ENCODE measurements at places on chromosomes 4 and X. TPM values are rescaled to one million over a fixed set of nuclear protein-coding genes. Genes with fewer than 3 reads are reported as not detected.

DNA sequence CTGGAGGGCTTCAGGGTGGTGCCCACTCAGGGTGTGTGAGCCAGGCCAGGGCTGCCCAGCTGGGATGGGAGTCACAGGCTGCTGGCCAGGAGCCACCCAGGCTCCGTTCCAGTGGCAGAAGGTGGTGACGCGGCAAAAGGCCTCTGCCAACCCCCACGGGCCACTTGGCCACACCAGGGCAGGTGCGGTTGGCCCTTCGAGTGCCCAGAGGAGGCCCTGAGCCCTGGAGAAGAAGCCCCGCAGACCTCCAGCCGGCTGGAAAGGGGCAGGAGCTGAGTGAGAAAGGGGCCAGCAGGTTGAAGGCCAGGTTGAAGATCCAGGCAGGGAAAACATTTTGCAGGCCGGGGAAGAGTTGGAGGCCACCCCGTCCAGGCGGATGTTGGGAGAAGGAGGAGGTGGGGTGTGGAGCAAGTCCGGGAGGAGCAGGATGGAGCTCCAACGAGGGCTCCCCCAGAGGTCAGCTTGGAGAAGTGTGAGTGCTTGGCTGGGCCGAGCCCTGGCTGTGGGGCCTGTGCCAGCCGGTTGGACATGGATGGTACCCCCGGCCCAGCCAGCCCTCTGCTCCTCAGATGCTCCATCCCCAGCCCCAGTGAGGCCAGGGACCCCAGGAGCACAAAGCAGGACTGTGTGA, 2.8 kb upstream of the CPLX1 start:
- peaks cover 6% of the 10 kb centered on the region for H3K4me1 ChIP-seq
- peak; percentile 62 for DNase-seq
- H3K27ac ChIP-seq = no peak overlapping the region
- H3K4me3 ChIP-seq = no peak overlapping the region
- H3K27me3 ChIP-seq = peaks cover 60% of the 10 kb centered on the region

Gene MED12
- total RNA-seq = 48.5 TPM

Gene SMPX
- not detected for total RNA-seq

Gene LINC00632
- total RNA-seq = 221 TPM

DNA sequence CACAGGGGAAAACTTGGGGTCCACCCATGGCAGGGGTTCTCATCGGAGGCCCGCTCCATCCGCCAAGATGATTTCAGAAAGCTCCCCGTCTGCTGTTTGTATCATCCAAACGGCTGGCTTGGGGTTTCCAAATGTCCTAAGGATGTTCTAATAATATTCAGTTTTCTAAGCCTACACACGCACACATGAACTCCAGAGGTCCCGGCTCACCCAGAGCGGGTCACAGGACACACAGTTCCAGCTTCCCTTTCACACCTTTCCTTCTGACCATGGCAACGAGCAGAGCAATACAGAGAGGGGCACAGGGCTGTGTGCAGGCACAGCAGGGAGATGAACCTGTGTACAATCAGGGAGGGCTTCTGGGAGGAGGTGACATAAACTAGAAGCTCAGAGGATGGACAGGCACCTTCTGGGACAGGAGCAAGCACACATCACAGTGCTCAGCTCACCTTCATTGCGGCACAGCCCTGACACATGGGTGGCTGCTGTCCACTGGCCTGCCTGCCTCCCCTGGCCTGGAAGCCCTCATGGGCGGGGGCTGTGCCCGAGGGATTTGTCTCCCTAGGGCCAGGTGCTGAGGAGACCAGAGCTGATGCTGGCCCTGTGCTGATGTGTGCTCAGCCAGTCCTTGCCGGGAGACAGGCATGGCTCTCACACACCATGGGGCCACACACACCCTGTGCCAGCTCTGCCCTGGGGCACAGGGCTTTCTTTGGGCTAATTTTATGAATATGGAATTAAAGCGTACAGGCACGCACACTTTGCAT, 44.8 kb downstream of the ABLIM2 start:
- H3K4me3 ChIP-seq = no peak overlapping the region
- no peak overlapping the region for H3K27ac ChIP-seq

Measured in upper lobe of right lung (tissue), 1 donor.